Caco-2 (cell line): ENCODE measurements at places on chromosomes 13 and 19.

- no peaks in the 10 kb centered on the region for H3K36me3 ChIP-seq
- no peak overlapping the region for H3K27ac ChIP-seq
- no peak for DNase-seq
- no peak overlapping the region for H3K4me3 ChIP-seq
- H3K4me1 ChIP-seq: no peaks in the 10 kb centered on the region
These were observed 205.1 kb downstream of the DACH1 start for GRCh38 chr13:71661921-71662320.

DNA sequence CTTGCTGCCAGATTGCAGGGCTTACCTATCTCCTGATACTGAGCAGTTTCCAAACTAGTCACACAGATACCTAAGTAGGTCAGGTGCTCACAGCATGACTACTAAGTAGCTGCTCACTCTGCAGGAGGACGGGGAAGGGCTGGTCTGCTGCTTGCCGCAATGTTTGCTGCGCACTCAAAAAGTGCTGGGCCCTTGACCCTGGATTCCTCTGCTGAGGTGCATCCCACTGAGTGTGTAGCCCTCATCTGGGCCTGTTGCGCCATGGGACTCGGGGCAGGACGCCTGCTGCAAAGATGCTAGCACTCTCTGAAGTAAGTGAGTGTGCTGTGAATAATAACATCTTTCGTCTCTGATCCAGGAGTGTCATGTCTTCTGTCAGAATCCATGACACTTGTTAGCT lies 59.2 kb upstream of the MEDAG start:
- H3K27ac ChIP-seq: no peak overlapping the region
- no peaks in the 10 kb centered on the region for H3K4me1 ChIP-seq
- H3K4me3 ChIP-seq: no peak overlapping the region
- no peaks in the 10 kb centered on the region for H3K36me3 ChIP-seq
- no peak for DNase-seq
- no peaks in the 10 kb centered on the region for H3K27me3 ChIP-seq

GRCh38 chr13:75079226-75079625 lies 402.7 kb downstream of the TBC1D4 start:
- no peaks in the 10 kb centered on the region for H3K27me3 ChIP-seq
- no peak for DNase-seq
- no peak overlapping the region for H3K4me3 ChIP-seq
- H3K4me1 ChIP-seq: no peaks in the 10 kb centered on the region

DNA sequence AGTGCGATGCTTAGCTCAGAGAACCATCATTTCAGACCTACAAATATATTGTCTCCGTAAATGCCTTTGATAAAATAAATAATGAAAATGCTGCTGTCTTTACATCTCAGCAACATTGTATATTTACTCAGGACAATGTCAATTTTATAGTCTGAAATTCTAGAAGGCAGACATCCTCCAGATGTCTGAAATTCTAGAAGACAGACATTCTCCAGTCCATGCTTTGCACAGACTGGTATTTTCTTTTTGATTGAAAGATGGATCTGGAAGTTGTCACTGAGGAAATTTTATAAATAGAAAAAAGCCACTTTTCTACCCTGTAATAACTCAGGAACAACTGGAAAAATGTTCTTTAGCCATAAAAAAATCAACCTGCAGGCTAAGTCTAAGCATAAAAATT lies 2293.3 kb downstream of the PCDH9 start:
- H3K36me3 ChIP-seq: no peaks in the 10 kb centered on the region
- H3K4me1 ChIP-seq: no peaks in the 10 kb centered on the region
- DNase-seq: no peak
- no peak overlapping the region for H3K4me3 ChIP-seq

DNA sequence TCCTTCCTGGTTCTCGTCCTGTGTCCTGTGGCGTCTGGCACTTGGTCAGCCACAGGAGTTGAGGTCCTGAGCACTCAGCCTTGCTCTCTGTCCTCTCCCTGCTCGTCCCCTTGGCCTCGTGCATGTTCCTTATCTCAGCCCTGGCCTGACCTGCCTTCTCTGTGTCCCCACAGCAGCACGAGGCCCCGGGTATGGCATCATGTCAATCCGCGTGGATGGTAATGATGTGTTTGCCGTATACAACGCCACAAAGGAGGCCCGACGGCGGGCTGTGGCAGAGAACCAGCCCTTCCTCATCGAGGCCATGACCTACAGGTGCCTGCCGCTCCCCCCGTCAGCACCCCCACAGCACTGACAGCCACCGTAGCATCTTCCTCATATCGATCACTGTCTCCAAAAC lies 4.7 kb downstream of the B3GNT8 start:
- no peak overlapping the region for H3K27ac ChIP-seq
- peaks cover 8% of the 10 kb centered on the region; the same call in 1 of the 2 replicates for H3K4me1 ChIP-seq
- no peak for DNase-seq
- no peaks in the 10 kb centered on the region for H3K27me3 ChIP-seq
- no peak overlapping the region for H3K4me3 ChIP-seq
- peaks cover 1% of the 10 kb centered on the region for H3K36me3 ChIP-seq

DNA sequence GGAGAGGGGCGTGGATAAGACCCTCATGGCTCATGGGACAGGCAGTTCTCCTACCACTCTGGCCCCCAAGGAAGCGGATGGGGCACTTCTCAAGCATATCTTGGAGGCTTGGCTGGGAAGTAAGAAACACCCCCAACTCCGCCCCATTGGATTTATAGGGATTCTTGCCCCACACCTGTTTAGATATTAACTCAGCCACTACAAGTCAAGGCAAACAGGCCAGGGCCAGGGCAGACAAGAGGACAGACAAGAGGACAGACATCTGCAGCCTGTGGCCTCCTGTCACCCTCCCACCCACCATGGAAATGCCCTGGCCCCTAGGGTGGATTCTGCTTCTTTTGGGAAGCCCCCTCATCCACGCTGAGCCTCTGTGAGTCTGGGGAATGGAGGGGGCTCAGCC lies 24.1 kb downstream of the RDH8 start:
- no peak overlapping the region for H3K4me3 ChIP-seq
- no peaks in the 10 kb centered on the region for H3K27me3 ChIP-seq
- H3K27ac ChIP-seq: no peak overlapping the region
- H3K4me1 ChIP-seq: peaks cover 15% of the 10 kb centered on the region

DNA sequence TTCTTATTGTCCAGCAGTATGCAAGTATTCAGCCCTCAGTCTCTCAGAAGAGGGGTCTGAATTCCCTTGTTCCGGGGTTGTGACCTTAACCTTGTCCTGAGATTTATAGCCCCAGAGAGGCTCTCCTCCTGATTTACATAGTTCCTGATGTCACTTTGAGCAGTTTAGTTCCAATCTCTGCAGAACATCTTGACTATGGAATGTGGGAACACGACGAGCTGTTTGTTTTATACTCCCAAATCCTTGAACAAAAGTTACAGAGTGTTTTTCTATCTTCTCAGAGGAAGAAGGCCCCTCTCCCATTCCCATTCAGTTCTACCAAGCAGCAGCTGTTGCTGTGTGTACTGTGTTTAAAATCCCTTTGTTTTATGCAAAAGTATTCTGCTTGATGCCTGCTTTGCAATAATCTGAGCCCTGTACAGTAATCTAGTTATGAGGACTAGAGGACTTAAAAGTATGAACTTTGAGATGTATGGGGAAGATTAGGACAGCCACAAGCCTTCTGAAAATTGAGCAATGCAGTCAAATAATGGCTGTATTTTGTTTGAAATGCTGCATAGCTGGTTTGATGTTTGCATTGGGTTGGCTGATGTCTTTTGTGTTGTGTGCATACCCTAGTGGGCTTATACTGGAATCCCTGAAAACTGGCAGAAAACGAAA lies 74.7 kb downstream of the KL start:
- no peaks in the 10 kb centered on the region for H3K27me3 ChIP-seq
- no peaks in the 10 kb centered on the region for H3K36me3 ChIP-seq
- H3K4me1 ChIP-seq: peaks cover 34% of the 10 kb centered on the region

- no peak overlapping the region for H3K27ac ChIP-seq
- 0 out of 2 replicates have a peak, but pooled peaks cover 5% of the 10 kb centered on the region for H3K36me3 ChIP-seq
- DNase-seq: no peak
- H3K4me3 ChIP-seq: peak overlapping the region; percentile 84
- H3K27me3 ChIP-seq: no peaks in the 10 kb centered on the region
These were observed 250 bp downstream of the SPRY2 start for GRCh38 chr13:80340651-80341100.

DNA sequence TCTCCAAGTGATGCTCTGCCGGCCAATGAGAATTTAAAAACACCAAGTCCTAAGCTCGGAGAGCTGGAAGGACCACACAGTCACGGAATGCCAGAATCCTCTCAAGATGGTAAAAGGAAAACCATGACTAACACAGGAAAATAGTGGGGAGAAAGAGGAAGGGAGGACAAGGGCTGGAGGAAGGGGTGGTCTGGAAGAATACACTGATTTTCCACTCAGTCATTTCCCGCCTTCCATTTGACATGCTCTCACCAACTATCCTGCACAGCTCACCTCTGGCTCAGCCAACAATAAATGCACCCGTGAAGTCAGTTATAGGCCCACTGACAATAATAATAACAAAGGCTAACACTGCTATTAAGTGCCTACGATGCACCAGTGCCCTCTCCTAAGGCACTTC lies 31.5 kb downstream of the SLC7A1 start:
- H3K4me3 ChIP-seq: no peak overlapping the region
- H3K36me3 ChIP-seq: no peaks in the 10 kb centered on the region
- H3K27me3 ChIP-seq: no peaks in the 10 kb centered on the region
- H3K4me1 ChIP-seq: no peaks in the 10 kb centered on the region
- DNase-seq: no peak
